ENCODE measurements at places on chromosomes 16 and 17.

DNA sequence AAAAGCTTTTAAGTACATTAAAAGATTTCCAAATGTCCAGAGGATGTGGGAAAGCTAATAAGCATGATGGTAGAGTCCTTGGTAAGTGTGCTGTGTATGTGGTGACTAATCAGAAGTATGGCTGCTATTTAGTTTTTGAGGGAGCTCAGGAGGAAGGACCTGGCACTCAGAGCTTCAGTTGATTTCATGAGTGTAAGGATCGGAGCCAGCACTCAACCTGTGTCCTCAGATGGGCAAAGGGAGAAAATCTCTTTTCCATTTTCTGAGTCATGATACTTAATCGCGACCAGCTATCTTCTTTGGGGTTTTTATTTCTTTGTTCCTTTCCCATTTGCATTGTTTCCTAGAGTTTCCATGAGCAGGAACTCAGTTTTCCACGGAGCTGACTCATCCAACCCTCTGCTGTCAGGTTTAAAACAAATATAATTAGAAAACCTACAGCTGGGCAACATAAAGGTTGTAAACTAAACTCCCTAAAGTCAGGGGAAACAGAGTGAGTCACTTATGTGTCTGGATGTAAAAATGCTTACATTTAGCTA lies 125.4 kb downstream of the MAP2K6 start:
- no peak for DNase-seq

GRCh38 chr17:38970128-38970527 lies 2.9 kb upstream of the FBXO47 start:
- DNase-seq: no peak

DNA sequence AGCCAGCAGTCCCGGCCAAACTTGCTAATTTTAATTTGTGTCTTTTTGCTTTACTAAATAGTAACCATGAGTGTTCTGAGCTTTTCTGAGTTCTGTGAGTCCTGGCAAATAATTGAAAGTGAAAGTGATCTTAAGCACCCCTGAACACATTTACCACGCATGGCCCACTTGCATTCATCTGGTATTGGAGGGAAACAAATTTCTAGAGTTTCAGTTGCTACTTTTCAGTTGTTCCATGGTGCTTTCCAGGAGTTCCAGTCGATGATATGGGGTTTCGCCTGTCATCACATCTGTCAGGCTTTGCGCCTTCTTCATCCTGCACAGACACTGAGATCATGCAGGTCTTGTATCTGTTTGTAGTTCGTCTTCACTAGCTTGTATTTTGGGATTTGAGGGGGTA lies 44.1 kb downstream of the CRLF3 start:
- peak; percentile 13 for DNase-seq

GRCh38 chr17:19747159-19747719 lies 859 bp downstream of the ALDH3A1 start:
- no peak for DNase-seq

DNA sequence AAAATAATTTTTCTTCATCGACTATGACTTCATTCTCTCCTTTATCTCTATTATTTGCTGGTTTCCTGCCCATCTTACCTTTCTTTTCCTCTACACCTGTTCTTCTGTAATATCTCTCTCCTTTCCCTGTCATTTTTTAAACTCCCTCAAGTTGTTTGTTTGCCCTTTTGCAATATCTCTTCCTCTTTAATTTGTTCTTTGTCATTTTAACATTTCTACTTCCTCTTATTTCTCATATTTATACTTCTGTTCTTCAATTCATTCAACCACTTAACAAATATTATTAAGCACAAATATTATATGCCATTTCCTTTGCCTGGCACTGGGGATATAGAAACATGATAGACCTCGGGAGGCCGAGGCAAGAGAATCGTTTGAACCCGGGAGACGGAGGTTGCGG lies 22.6 kb downstream of the MAP3K3 start:
- no peak for DNase-seq

- no peak for DNase-seq
These were observed 22.2 kb downstream of the HLF start for GRCh38 chr17:55286681-55287589.

DNA sequence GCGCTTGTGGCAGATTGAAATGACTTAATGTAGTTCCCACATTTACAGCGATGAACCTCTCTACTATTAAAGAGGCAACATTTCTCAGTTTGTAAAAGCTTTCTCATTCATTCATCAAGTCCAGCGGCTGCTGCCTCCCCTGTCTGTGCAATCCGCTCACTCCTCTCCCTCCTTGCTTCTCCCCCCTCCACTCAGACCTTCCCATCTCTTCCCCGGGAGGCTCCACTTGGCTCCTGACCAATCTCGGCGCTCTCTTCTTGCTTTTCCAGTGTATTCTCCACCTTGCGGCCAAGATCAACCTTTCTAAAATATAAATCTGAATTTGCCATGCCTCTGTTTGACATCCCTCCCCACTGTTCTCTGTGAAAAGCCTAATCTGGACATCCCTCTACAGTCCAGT lies 117.5 kb downstream of the ASIC2 start:
- DNase-seq: no peak

GRCh38 chr17:72187556-72187955 lies 66.7 kb downstream of the SOX9 start:
- no peak for DNase-seq

GRCh38 chr16:4709481-4709880 lies 16.1 kb downstream of the NUDT16L1 start:
- DNase-seq: no peak

GRCh38 chr16:47213761-47214440 lies 70.2 kb upstream of the NETO2 start:
- no peak for DNase-seq

- DNase-seq: no peak
These were observed 144.5 kb downstream of the CDH11 start for GRCh38 chr16:64977206-64977920.

GRCh38 chr17:35218915-35219314 lies 24.0 kb upstream of the SLFN5 start:
- no peak for DNase-seq

GRCh38 chr17:75707079-75707571 lies 14.1 kb upstream of the ITGB4 start:
- DNase-seq: no peak

DNA sequence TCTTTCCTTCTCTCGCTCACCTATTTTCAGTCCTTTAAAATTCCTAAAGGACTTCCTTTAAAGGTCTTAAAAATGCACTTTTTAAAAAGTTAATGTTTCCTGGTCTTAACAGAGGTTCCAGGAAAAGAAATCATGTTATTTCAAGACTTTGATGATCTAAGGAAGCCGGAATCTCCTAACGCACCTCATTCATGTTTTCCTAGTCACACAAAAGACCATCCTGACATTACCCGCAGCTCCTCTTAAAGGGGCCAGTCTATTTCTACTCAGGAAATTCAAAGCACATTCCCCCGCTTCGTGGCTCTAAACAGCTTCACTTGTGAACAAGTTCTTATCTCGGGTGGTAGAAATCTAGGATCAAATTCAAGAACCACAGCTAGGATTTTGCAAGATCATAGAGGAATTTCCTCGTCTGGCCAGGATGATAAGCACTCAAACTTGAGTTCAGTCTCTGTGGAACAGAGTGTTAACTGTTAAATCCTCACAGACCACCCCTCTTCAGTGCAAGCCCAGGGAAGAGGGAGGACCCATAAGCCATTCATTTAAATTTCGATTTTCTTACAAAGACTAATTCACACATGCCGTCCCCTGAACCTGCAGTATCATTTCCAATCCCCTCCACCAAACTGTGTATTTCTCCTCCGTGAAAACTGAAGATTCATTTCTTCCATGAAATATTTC lies 137.1 kb upstream of the AXIN2 start:
- DNase-seq: no peak

DNA sequence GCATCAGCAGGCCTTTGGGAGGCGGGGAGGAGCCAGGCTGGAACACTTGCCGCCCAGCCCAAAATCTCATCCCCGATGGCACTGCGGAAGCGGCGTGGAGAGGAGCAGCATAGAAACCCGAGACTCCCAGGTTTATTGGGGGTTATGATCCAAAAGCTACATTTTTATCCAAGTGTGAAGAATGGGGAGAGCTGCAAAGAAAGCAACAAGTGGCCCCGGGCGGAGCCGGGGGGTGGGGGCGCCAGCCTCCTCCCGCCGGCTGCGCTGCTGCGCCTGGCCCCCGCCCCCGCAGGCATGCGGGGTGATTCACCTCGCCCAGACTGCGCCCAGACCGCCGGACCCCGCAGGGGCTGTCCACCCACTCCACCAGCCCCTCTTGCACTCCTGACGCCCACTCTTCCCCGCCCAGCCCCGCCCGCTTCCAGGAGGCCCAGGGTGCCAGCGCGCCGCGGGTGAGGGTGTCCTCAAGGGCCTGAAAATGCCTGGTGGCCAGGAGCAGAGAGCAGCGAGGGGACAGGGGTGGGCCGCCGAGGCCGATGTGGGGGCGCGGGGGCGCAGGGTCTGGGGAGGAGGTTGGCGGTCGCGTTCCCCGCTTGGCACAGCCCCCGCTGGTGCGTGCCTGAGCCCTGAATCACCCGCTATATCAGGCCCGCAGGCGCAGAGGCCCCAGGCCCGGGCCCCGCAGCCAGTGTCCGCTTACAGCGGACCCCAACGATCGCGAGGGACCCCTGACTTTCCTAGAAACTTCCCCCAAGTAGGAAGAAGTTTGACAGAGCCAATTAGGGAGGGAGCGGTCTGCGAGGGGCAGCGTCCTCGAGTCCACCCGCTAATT lies 1.3 kb downstream of the CAVIN1 start:
- DNase-seq: peak; percentile 11

DNA sequence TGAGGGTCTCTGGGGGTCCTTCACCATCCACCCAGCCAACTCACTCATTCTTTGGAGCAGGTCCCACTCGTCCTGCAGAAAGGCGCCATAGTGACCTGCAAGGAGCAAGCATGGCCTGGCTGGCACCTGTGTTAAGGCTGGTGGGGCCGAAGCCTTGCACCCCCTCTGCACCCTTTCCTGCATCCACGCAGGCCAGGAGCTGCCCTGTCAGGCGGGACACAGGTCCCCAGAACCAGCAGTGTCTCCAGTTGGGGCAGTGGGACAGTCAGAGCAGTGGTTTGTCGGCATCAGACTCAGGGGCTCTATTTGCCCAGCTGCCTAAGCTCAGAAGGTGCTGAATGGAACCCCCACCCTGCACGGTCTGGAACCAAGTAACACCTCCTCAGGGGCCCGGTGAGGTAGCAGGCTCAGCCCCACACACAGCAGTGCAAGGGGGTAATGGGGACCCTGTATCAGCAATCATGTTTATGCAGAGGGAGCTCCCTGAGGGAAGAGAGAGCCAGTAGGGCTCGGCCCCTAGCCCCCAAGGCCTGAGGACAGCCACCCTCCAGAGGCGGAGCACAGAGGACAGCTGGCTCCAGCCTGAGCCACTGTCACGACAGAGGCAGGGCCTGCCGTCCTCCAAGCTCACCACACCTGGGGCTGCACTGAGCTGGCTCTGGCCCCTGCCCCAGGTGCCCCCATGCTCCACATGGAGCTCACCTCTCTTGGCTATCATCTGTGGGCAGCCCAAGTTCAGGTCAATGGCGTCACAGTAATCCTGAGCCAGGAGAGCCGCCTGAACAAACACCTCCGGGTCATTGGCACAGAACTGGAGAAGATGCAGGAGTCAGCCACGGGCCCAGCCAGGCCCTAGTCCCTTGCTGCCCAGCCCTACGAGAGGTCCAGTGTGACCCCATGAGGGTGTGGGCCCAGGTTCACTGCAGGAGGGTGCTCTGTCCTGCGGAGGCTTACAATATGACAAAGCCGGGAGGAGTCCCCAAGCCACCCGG lies 1.9 kb downstream of the DUS1L start:
- DNase-seq: no peak

- DNase-seq: no peak
These were observed 97.5 kb upstream of the ASIC2 start for GRCh38 chr17:33390479-33391176.

DNA sequence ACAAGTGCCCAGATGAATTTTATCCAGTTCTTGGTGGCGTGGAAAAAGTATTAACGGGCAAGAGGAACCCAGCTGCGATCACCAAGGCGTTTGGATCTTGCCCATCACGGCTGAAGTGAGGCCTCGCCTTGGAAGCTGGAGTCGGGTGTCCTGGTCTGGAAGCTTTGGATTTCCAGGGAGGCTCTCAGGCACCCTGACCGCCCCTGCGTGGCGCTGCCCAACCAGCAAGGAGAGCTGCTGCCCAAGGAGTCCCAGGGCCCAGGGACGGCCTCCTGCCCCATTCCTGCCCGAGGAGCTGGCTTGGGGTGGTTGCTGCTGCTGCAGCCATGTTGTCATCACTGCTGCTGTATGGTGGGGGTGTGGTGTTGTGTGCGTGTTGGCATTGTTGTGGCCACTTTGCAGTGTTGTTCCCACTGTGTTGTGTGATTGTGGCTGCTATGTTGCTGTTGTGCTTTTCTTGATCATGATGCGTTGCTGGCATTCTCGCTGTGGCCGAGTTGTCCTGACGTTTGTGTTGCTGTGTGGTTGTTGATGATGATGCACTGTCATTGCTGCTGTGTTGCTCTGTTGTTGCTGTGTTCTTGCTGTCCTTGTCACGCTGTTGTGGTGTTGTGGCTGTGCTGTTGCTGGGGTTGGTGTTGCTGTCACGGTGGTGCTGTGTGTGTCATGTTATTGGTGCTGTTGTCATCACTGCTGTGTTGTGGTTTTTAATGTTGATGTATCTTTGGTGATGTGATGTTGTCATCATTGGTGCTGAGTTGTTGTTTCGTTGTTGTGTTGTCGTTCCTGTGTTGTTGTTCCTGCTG lies 318.8 kb downstream of the C16orf95 start:
- no peak for DNase-seq

- DNase-seq: no peak
These were observed 10.6 kb upstream of the HOXB2 start for GRCh38 chr17:48555258-48556228.

DNA sequence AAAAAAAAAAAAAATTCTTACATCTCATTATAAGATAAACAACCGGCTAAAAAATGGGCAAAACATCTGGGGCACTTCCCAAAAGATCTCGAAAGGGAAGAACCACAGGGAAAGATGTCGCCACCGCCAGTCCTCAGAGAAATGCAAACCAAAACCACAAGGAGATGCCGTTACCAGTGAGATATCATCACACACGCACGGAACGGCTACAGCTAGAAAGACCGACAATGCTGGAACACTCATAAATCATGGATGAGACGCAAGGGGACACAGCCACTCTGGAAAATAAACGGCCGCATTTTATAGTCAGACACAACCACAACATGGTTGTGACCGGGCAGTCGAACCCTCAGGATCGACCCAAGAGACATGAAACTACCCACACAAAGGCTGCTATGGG lies 24.5 kb downstream of the WDR45B start:
- no peak for DNase-seq

DNA sequence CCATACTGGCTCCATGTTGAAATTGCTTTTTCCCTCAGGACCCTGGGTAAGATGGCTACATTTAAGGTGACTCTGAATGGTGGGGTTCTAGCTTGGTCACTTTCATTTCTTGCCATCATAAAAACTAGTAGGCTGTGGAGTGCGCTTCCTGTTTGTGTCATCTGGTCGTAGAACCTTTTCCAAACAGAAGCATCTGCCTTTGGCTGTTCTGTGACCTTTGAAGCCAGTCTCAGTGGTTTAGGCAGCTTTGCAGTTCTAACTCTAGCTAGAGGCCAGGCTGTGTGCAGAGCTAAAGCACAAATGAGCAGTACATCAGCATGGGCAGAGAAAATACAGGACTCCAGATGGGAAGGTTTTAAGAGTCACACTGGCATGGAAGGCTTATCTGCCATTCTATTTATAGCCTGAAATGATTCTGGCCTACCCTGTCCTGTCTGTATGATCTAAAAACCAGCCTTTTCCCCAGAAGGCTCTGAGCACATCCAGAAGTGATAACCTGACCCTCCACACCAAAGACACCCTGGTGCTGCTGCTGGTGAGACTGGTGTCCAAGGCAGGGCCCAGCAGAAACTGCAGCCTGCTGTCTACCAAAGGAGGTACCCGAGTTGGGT lies 8.6 kb downstream of the ESRP2 start:
- no peak for DNase-seq
